ENCODE measurements at places on chromosomes 7 and 10.

- no peak for DNase-seq
Measured at GRCh38 chr10:22477334-22478287, 132.3 kb downstream of the SPAG6 start.

- peak; percentile 22 for DNase-seq
Measured at GRCh38 chr10:73940634-73941221, 29.8 kb downstream of the PLAU start.

GRCh38 chr7:12199363-12199762 lies 11.7 kb upstream of the TMEM106B start:
- no peak for DNase-seq

DNA sequence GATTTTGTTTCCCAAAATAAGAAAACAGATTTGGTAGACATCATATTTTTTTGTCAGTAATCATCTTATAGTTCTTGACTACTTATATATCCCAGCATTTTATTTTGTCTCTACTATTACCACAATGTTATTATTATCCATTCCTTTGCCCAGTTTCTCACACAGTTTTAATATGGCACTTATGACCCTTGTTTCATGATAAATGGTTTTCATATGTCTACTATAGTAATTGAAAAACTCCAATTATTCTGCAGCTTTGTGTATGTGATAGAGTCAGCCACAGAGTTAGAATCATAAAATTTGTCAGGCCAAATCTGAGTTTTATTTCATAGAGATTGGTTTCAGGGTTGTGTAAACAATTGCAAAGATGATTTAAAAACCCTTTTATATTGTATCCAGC lies 203.9 kb downstream of the MALRD1 start:
- DNase-seq = no peak

GRCh38 chr10:64142395-64142794 lies 621.2 kb downstream of the REEP3 start:
- no peak for DNase-seq

DNA sequence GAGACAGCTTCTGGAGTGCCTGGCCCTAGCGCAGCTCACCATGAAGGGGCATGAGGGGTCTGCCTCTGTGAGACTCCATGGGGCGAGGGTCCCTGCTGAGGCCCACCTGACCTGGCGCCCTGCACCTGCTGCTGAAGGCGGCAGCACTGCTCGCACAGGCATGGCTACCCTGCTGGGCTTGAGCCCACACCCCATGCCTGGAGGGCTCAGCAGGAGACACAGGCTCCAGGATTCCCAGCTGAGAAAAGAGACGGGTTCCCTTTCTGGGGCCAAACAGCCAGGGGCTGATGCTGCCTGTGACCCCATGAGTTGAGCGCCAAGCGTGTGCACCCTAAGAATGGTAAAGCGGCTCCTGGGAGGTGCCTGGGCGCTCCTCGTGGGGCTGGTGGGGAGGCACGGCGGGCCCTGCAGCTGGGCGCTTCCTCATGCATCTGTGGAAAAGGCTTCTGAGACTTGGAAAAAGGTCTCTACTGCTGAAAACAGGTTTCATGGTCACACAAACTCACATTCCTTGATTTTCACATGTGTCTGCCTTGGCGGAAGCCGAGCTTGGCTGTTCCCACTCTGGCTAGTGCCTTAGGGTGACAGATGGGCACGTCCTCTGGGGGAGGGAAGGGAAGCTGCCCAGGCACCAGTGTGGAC lies 233.4 kb downstream of the ZMYND11 start:
- DNase-seq = no peak

DNA sequence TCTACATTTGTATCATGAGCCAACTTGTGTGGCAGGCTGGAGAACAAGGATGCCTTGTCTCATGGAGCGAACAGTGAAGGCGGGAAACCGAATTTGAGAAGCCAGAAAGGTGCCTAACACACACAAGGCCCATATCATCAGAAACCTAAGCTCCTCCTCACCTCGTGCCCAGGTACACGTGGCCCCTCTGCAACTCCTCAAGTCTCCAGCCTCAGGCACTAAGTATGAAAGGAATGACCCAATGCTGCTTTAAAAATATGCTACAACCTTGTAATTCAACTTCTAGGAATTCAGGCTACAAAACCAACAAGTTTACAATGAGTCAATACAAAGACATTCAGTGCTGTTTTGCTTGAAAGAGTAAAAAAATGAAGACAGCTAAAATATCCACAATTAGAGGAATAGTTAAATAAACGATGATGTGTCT lies 95.7 kb downstream of the CDK6 start:
- no peak for DNase-seq

GRCh38 chr10:27744802-27745731 lies 552 bp downstream of the MKX start:
- no peak for DNase-seq

- no peak for DNase-seq
Measured at GRCh38 chr10:5488272-5489161, 10.9 kb downstream of the CALML5 start.

DNA sequence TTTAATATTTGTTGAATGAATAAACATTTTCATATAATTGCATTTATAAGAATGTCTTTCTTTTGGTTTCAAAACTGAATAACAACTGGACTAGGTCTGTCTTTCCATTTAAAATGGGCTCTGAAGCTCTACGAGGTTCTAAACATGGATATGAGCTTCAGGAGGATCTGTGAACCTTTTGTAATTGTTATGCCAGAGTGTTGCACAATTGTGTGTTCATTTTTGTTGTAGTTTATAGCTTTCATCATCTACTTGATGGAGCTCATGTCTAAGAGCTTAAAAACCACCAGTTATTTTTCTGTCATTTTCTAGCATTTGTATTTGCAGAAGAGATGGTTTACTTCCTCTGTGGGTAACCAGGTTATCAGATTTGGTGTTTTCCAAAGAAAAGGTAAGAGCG lies 265.7 kb upstream of the NPY start:
- DNase-seq = no peak

DNA sequence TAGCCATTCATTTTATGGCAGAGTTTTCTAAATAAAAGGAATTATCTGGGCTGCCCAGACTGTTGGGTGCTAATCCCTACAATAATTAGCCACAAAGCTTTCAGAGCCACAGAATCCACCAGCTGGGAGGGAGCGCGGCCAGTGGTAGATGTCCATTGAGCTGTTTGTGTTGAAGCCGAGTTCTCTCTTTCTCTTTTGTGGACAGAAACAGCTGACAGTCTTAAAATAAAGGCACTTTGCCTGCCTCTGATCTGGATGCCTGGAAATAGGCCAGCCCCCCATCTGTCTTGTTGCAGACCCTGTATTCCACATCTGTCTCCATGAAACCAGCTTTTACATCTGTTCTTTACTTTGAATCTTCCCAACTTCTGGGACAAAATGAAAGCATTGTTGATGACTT lies 66.1 kb downstream of the MTPN start:
- peak; percentile 9 for DNase-seq

- DNase-seq = no peak
Measured at GRCh38 chr7:46525876-46526275, 604.8 kb upstream of the IGFBP3 start.

DNA sequence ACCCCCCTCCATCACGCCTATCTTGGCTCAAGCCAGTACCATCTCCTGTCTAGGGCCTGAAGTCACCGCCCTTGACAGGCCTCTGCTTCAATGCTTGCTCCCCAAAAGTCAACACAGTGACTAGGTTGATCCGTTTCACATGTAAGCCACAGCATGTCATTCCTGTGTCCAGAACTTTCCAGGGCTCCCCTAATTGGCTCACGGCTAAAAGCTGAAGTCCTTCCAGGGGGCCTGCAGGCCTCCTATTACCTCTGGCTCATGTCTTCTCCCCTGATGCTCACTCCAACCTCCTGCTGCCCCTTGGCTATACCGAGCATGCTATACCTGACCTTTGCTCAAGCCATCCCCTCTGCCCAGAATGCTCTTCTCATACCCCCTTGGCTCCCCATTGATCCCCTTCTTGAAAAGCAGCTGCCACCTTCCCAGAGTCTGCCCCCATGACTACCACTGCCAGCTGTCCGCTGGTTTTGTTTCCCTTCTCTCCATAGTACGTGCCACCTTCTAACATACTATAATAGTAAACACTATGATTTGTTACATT lies 39.1 kb downstream of the CPXM2 start:
- no peak for DNase-seq

DNA sequence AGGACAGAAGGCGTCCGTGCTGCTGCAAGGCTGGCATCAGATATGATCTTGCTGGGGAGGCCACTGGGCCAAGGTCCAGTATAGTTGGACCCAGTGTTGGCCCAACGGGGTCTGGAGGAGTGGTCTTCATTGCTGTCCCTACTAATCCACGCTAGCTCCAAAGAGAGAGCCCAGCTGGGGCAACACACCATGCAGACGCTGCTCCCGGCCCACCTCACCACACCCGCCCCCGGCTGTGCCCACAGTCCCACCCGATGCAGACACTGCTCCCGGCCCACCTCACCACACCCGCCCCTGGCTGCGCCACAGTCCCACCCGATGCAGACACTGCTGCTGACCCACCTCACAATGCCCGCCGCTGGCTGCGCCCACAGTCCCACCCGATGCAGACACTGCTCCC lies 121.5 kb downstream of the VIPR2 start:
- DNase-seq = no peak
